ENCODE measurements at places on chromosomes 2 and 18.

GRCh38 chr2:8595811-8596600, 85.8 kb upstream of the ID2 start:
- no peak for DNase-seq

- DNase-seq = no peak
These were observed 834.3 kb downstream of the CPS1 start for GRCh38 chr2:211390536-211391188.

GRCh38 chr2:133247631-133248030, 320.6 kb downstream of the NCKAP5 start:
- no peak for DNase-seq

GRCh38 chr2:108944601-108945331, 44.3 kb downstream of the EDAR start:
- no peak for DNase-seq

GRCh38 chr2:163419000-163419830, 316.6 kb downstream of the FIGN start:
- no peak for DNase-seq
